ENCODE measurements at places on chromosomes 7 and 10. TPM values are rescaled to one million over a fixed set of nuclear protein-coding genes. Genes with fewer than 3 reads are reported as not detected.

DNA sequence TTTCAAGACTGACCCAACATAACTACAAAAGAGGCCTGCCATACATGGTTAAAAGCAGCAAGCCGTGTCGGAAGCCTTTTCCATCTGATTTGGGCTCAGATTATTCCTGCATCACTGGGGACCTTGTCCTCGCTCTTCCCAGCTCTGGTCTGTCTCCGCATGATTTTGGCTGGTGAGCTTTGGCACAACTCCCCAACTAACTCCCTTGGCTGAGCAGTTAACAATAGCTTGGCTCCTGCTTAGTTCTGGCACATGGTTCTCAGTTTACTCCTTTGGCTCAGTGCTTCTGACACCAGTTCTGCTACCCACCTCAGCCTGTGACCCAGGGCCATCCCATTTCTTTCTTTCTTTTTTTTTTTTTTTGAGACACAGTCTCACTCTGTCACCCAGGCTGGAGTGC, 17.0 kb downstream of the AGK start:
- no peak for DNase-seq

DNA sequence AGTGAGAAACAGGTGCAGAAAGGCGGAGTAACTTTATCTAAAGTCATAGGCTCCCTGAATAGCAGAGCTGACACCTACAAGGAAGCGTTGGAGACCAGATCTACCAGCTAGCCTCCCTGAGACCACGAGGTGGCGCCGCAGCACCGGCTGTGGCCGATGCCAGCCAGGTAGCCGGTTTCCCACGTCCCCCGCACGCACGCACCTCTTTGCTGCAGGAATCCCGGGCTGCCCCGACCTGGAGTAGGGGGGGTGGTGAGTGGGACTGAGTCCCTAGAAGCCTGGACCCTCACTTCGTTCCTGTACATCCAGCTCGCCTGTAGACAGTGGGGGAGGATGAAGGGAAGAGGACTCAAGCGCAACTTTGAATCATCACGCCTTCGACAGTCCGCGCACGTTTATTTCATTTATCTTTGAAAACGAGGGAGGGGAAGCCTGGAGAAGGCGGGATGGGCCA, 3.7 kb downstream of the ELOVL3 start:
- DNase-seq = peak; percentile 89

GRCh38 chr7:165661-166337, 26.6 kb upstream of the FAM20C start:
- no peak for DNase-seq

- DNase-seq = no peak
Observed at GRCh38 chr7:148950806-148951205, 66.7 kb upstream of the EZH2 start.

DNA sequence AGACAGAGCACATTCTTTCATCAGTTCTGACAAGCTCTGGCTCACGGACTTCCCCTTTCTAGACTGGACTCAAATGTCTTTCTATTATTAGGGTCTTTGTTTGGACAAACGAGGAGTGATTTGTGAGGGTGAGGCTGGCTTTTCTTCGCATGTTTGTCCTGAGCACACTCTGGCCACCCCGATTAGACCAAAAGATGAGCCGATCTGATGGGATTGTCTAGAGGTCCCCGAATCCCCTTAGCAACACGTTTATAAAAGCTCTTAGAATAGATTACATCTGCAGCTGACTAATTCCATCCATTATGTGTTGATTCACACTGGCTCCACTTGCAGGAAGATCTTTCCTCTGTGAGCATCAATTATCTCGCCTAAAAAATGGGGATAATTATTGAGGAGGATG, 675.4 kb upstream of the AUTS2 start:
- DNase-seq = no peak

DNA sequence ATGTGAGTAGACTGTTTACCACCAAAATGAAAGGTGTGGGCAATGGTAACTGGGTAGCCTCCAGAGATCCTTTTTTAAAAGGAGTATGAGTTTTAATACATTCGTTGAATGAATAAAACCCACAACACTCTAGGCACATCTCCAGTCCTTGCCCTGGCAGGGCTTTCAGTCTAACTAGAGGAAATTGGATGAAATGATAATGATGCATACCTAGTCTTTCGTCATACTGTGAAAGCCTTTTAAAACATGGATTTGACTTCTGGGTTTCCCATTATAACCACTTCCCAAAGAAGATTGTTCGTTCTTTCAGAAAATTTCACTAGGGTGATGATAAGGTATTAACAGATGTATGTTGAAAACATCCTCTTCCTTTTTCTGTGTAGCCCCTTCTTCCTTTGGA, 110.8 kb downstream of the REEP3 start:
- DNase-seq = no peak

DNA sequence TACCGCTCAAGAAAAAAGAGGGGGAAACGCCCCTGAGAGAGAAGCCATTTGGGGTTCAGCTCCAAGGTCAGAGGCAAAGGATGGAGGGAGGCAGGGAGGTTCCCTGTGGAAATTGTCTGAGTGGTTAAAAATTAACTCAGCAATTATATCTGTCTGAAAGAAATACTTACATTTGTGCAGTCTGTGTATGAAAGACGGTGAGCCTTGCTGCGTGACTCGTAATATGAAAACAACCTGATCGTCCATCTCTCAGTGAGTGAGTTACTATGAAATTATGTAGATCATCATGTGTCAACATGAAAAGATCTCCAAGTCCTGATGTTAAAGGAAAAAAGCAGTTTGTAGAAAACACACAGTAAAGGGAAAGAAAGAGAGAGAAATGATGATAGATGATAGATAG, 67.2 kb upstream of the FAM204A start:
- DNase-seq = no peak

DNA sequence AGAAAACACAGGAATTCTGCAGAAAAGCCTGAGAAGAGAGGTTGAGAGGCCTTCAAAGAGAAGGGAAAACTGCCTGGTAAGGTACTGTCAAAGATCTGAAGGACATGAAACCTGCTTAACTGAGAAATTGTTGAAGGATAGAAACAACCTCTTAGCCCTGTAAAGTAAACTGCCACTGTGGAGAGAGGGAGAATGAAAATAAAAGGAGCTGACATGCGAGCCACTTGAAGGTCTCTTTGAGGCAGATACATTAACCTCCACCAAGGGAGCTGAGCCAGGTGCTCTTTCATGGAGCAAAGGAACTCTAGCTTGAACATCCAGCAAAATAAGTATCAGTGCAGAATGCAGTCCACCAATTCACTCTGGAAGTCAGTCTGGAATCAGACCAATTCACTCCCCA, 108.8 kb upstream of the FEZF1 start:
- DNase-seq = no peak

DNA sequence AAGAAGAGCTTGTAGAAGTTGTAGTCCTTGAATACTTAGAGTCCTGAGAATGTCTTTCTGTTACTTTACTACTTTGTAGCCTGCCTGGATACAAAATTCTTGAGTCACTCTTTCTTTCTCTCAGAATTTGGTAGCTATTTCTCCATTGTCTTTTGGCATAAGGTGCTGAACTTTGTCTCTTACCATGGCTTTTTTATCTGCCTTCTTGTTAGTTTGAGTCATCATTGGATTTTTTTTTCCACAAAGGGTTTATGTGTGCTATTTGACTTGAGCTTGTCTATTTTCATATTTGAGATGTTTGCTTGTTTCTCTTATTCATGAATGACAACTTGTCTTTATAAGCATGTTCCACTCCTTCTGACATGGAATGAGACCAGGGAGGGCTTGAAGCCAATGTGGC, 74.5 kb upstream of the EXOC6 start:
- no peak for DNase-seq

GRCh38 chr7:105987046-105987445, 24.0 kb downstream of the CDHR3 start:
- no peak for DNase-seq

DNA sequence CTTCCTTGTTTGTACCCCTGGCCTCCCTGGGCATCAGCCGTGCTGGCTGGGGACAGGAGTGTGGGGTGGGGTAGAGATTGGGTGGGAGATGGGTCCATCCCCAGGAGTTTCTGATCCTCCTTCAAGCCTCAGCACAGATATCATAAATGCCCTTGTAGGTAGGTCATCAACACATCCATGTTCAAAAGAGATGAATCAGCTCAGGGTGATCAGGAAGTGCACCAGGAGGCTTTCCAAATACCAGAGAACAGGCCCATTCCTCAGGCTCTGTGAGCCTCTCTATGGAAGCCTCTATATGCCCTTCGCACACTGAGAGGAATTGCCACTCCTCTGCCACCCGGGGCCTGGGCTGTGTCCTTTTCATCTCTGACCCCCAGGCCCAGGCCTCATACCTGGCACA, 31.9 kb upstream of the ADCYAP1R1 start:
- no peak for DNase-seq

GRCh38 chr7:5797179-5797578, 15.7 kb upstream of the RNF216 start:
- no peak for DNase-seq

- no peak for DNase-seq
Observed at GRCh38 chr10:97123765-97124164, 62.0 kb downstream of the SLIT1 start.

DNA sequence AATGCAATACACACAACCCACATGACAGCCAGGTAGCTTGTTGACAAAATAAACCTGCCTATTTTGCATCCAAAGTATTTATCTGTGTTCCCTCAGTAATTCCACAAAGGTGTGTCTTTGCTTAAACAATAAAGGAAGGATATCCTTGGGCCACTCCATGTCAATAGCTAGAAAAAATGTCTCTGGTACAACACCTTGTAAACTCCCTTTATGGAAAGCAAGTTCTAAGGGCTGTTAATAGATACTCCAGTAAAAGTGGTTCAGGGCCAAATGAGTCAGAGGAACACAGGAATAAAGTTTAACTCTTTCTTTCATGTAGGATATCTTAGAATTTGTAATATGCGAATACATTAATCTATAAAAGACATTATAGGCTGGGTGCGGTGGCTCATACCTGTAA, 96.9 kb upstream of the LRRTM3 start:
- no peak for DNase-seq

DNA sequence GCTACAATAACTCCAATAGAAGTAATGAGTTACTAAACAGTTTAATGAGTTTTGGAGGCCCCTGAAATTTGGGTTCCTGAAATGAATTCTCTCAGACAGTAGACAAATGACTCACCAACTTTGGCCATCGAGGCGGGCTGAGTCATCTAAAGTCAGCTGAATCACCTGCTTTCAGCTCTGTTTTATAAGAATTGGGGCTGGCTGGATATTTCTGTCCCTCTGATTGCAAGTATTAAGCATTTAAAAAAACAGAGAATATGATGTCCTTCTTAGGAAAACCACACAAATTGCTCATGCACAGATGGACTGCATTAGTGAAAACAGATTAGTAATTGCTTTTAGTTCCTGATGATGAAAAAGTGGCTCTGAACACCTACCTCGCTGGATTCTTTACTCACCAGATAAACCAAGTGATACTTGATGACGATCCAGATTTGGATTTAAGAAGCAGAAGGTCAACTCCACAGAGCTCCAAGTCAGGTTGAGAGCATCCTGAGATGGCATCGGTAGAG, 59.1 kb downstream of the ZNF365 start:
- no peak for DNase-seq

- peak; percentile 52 for DNase-seq
Observed at GRCh38 chr10:123009105-123009820, 457 bp downstream of the ACADSB start.

The BMPER gene
- 4.0 TPM for polyA plus RNA-seq

The CHAT gene
- polyA plus RNA-seq = not detected

The GPC2 gene
- not detected for polyA plus RNA-seq

The NME8 gene
- not detected for polyA plus RNA-seq

All from liver (tissue), 10 donors.